ENCODE measurements at places on chromosomes 3 and 15.

DNA sequence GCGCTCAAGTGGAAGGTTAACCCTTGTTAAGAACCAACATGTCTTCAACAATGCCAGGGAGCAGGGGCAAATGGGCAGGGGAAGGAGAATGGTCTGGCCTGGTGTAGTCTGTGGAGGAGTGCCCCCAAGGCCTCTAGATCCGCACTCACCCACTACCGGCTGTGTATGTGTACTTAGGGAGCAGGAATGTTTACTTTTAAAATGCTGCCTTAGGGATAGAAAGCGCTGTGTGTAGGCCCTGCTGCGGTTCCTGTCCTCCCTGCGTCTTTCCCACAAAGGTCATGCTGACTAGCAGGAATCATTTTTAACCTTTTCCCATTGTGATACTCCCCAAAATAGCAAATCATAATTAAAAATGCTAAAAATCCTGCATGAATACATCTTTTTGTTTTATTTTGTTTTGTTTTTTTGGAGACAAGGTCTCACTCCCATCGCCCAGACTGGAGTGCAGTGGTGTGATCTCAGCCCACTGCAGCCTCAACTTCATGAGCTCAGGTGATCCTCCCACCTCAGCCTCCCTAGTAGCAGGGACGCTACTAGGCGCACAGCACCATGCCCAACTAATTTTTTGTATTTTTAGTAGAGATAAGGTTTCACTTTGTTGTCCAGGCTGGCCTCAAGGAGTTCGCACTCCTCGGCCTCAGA is 35.9 kb upstream of the CEMIP start:
- no peak for DNase-seq

GRCh38 chr15:70880781-70881180 is 11.5 kb downstream of the THAP10 start:
- no peak for DNase-seq

GRCh38 chr3:172811099-172811498 is 60.6 kb downstream of the ECT2 start:
- no peak for DNase-seq

DNA sequence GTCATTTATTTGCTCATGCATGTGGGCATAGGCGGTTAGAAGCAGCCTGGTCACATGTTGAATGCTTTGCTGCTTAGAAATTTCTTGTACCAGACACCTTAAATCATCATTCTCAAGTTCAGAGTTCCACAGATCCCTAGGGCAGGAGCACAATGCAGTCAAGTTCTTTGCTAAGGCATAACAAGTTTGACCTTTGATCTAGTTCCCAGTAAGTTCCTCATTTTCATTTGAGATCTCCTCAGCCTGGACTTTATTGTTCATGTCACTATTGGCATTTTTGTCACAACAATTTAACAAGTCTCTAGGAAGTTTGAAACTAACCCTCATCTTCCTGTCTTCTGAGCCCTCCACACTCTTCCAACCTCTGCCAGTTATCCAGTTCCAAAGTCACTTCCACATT is 22.8 kb downstream of the HGD start:
- peak; percentile 7 for DNase-seq

- DNase-seq: no peak
Measured at GRCh38 chr3:35594739-35595138, 44.6 kb upstream of the ARPP21 start.

GRCh38 chr3:74149466-74149865 is 465.0 kb downstream of the CNTN3 start:
- no peak for DNase-seq

- DNase-seq: no peak
Measured at GRCh38 chr3:79215286-79215685, 552.5 kb downstream of the ROBO1 start.

- DNase-seq: no peak
Measured at GRCh38 chr15:64979252-64979710, 10.4 kb downstream of the SPG21 start.

GRCh38 chr15:70409388-70409787 is 311.7 kb upstream of the TLE3 start:
- no peak for DNase-seq

GRCh38 chr3:192927016-192927415 is 9.4 kb upstream of the MB21D2 start:
- DNase-seq: no peak

- peak; percentile 68 for DNase-seq
Measured at GRCh38 chr15:64105113-64105704, 9.4 kb downstream of the SNX1 start.

DNA sequence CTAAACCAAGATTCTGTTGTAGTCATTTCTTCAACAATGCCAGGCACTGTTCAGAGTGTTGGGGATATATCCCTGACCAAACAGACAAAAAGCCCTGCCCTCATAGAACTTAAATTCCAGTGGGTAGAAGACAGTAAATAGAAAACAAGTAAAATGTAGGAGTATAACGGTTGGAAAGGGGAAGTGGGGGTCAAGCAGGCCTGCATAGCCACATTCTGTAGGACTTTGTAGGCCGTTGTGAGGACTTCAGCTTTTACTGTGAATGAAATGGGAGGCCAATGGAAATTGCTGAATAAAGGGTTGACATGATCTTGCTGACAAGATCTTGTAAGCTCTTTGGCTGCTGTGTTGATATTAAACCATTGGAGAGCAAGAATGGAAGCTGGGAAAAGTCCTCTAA is 1.8 kb downstream of the MRPS11 start:
- DNase-seq: no peak

Data from CD14-positive monocyte (primary cell).